OCI-LY7 (cell line): ENCODE measurements at places on chromosomes 3 and 15.

DNA sequence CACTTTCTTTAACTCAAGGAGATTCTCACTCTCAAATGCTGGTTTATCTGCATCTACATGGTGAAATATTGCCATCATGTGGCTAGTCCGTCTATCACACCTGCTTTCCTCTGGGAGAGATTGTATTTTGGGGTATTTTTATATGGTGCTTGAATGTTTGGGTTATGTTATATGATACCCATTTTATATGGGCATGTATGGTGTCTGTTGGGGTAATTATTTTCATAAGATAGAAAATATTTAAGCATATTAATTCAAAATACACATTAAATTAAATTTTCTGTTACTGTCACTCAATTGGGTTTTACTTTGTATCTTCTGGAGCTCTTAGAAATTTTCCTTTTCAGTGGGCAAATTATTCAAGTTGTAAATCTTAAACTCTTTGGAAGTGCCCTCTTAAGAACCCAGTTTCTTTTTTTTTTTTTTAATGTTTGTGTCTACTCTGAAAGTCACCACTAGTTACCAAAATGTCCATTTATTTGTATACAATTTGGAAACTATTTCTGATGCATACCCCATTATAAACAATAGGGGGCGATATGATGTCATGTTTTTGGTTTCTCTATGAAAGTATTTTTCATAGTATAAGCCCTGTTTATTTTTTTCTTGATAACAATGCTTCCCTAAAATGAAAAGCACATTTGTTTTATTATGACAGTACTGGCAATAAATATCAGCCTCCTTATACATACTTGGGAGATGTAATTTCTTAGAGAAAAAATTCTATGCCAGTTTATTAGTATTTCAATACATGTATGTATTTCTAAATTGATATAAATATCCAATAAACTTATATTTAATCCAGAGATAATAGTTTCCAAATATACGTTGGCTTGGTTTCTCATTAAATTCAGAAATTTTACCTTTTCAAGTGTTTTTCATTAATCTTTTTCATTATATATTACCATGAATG lies 36.1 kb upstream of the PLSCR5 start:
- peak; percentile 42 for DNase-seq

DNA sequence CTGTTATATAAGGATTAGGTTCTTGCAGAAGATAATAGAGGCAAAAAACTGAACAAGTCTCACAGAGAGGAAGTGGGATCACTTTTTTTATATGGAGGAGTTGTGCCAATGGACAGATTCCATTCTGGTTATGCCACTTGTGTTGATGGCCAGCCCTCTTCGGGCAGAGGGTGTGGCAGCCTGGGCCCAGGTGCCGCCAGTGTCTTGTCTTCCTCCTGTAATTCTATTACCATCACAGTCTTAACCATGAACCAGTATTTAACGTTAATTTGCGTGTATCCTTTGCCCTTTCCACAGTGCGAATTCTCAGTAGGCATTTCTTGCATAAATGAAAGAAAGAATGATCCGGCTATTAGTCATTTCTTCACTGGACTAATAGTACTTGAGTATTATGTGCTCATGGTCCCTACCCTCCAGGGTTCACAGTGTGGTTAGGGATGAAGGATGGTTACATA lies 7.0 kb upstream of the USP4 start:
- DNase-seq = no peak

- peak; percentile 0 for DNase-seq
These were observed 88.6 kb upstream of the ZNF385D start for GRCh38 chr3:21839592-21839991.

DNA sequence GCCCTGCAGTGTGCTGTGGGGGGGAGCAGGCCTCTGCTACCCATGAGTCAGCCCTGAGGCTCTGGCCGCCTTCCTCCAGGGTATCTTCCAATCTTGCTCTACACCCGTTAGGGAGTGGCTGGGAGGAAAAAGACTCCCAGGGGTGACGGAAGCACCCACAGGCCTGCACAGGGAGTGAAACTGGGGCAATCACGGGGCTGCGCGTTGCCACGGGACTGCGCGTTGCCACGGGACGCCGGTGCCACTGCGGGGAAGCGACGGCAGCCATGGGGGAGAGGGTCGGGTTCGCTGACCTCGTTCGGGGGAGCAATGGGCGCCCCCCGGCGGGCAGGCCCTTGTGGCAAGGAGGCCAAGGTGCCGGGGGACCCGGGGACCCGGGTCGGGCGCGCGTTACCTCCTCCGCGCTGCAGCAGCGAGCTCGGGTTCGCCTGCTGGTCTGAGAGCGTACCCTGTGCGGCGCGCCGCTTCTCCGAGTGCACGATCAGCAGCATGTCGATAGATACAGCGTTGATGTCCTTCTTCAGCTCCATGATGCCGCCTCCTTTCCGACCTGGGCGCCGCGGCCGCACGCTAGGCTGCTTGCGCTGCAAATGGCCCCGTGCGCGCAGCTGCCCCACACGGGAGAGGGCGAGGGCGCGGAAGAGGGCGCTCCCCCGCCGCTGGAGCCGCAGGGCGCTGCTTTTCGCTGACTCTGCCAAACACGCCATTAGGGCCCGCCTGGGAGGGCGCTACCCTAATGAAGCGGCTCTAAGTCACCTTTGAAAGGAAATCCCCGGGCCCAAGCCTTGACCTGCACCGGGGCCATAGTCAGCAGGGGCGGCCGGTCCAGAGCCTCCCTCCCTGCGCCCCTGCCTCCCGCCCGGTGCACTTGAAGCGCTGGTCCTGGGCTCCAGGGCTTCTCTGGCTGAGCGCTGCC lies at the start of gene KY:
Gene KY (minus strand): TSS at position 592 of the 916 bp plus-strand sequence. CDS start 62 bp downstream, at position 530.
- DNase-seq = no peak

DNA sequence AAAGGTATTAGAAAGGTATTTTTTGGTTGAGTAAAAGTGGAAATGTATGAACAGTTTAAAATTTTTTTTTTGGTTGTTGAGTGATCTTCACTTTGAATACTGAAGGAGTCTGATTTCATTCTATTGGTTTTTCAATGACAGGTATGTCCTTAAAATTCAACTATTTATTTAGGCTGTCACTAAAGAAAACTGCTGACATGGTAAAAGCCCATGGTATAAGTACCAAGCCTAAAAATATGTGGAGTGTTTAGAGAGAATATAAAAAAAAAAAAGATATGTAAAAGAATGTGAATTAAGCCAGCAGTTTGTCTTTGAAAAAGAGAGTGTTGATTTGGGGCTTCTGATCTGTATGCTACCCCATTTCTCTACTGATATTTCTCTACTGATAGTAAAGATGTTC lies 90.3 kb upstream of the SUCLG2 start:
- no peak for DNase-seq
